ENCODE measurements at places on chromosomes 12 and 14. TPM values are rescaled to one million over a fixed set of nuclear protein-coding genes. Genes with fewer than 3 reads are reported as not detected.

The RIMBP2 gene
- 3.0 TPM for total RNA-seq

The TMEM119 gene
- 3.4 TPM for total RNA-seq

The CMTM5 gene
- not detected for total RNA-seq

The PSMA3 gene
- total RNA-seq, result 62.4 TPM

Data from pancreas (tissue), 10 donors.